Small intestine (tissue), 16 donors: ENCODE measurements at places on chromosomes 11 and 22. TPM values are rescaled to one million over a fixed set of nuclear protein-coding genes. Genes with fewer than 3 reads are reported as not detected.

RFPL1 gene
- not detected for polyA plus RNA-seq

KRTAP5-7 gene
- 0.12 TPM for polyA plus RNA-seq

GRCh38 chr11:62842171-62842741 is 2.9 kb upstream of the WDR74 start:
- H3K4me1 ChIP-seq = peaks cover 12% of the 10 kb centered on the region
- no peak overlapping the region for H3K4me3 ChIP-seq
- no peak for DNase-seq
- H3K27ac ChIP-seq = peak overlapping the region; percentile 92
- H3K36me3 ChIP-seq = no peaks in the 10 kb centered on the region

OR52K2 gene
- not detected for polyA plus RNA-seq

ZNF280B gene
- polyA plus RNA-seq = not detected

DNA sequence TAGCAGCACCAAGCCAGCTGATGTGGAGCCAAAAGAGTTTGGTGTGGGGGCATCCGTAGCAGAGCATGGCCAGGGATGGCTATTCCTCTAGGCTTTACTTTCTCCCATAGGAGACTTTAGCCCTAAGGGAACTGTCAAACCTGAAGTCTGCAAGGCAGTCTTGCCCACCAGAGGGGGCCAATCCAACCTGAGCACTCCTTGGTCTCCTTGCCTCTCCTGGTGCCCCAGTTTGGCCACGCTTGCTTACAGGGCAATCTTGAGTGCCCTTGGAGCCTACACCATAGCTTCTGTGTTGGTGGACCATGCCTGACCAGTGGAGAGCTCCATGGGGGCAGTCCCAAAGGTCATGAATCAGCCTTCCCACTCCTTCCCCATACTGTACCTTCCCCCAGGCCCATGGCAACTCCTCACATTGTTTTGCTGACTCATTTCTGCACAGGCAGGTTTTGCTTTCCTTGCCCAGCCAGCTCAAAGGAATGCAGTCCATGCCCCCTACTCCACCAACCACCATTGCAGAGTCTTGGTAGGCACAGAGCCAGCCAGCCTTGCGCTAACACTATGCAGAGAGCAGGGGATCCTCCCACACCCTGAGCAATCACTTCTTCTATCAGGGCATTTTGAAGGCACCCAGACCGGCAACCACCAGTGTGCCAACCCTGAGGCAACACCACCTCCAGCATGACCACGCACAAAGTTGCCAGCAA is 1421.2 kb upstream of the RAG2 start:
- no peak overlapping the region for H3K4me3 ChIP-seq
- H3K27ac ChIP-seq = no peak overlapping the region
- no peaks in the 10 kb centered on the region for H3K36me3 ChIP-seq
- no peaks in the 10 kb centered on the region for H3K27me3 ChIP-seq
- H3K4me1 ChIP-seq = no peaks in the 10 kb centered on the region

SLC3A2 gene
- 176 TPM for polyA plus RNA-seq

DNA sequence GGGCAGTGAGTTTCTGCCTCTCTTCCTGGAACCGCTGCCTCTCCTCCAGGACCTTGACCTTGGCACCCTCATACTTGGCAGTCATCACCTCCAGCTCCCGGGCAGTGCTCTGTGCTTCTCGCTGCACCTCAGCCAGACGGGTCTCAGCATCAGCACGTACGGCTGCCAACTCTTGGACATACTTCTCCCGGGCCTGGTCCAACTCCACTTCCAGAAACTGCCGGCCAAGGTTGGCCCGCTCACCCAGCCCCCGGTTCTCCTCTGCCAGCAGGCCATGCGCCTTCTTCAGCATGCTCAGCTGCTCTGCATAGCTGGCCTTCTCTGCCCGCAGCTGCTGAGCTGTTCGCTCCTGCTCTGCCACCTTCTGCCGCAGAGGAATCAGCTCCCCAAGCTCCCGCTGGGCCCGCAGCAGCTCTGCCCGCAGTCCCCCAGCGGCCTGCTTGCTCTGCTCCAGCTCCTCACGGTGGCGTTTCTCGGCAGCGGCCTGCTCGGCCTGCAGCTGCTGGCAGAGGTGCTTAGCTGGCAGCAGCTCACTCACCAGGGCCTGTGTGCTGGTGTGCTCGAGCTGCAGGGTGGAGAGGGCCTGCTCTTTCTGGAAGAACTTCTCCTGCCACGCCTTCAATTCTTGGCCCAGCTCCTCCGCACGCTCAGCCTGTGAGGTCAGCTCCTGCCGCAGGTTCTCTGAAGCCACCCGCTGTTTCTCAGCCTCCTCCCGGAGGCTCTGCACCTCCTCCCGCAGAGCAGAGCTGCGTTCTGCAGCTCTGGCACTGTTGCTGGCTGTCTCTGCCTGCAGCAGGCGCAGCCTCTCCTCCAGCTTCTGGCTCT is 14.4 kb downstream of the IL18BP start:
- no peaks in the 10 kb centered on the region for H3K4me1 ChIP-seq
- H3K4me3 ChIP-seq = no peak overlapping the region
- H3K27me3 ChIP-seq = no peaks in the 10 kb centered on the region
- no peak overlapping the region for H3K27ac ChIP-seq
- DNase-seq = peak; percentile 73
- peaks cover 31% of the 10 kb centered on the region for H3K36me3 ChIP-seq

- H3K4me3 ChIP-seq = no peak overlapping the region
- no peak overlapping the region for H3K27ac ChIP-seq
- no peaks in the 10 kb centered on the region for H3K27me3 ChIP-seq
- DNase-seq = no peak
These were observed 520.2 kb downstream of the BRD1 start for GRCh38 chr22:49307481-49307830.

DNA sequence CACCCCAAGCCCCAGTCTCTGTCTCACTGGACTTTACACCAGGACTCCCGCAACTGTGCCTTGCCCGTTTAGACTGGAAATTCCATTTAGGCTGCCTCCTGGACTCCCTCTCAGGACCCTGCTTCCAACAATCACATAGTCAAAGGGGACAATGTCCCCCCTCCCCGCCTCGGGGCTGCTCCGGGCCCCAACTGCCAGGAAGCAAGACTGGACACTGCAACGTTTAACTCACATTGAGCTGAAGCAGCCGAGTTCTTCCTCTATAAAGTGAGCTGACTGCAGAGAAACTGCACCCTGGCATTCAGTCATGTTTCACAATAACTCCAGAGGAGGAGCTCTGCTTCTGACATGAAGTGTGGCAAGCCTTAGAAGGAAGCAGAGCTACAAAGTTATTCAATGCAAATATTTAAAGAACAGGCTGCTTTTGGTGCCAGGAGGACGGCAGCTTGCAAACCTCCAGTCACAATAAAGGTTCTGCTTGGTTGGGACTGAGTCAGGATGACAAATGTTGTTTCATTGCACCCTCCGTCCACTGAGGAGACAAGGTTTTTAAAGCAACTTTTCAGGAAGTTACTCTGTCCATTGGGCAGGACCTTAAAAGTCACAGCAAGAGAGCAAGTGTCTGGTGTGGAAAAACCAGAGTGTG is 19.9 kb downstream of the PACSIN2 start:
- peak; percentile 85 for DNase-seq
- no peak overlapping the region for H3K4me3 ChIP-seq
- H3K4me1 ChIP-seq = peaks cover 4% of the 10 kb centered on the region
- peak overlapping the region; percentile 90 for H3K27ac ChIP-seq
- H3K36me3 ChIP-seq = no peaks in the 10 kb centered on the region

IFITM10 gene
- polyA plus RNA-seq = 0.43 TPM

UCP2 gene
- polyA plus RNA-seq = 49.8 TPM

DNA sequence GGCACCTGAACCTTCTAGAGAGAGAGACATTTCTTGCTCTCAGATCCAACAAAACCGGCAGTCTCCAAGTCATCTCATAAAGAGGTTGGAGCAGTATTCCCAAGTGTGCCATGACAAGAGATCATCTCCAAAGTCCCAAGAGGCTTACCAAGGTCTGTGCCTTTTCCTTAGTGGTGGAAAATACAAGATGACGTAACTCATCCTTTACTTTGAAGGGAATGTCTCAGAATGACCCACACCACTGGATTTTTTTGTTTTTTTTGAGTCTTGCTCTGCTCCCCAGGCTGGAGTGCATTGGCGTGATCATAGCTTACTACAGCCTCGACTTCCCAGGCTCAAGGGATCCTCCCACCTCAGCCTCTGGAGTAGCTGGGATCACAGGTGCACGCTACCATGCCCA is 71.0 kb upstream of the SLC22A12 start:
- DNase-seq = no peak
- H3K4me3 ChIP-seq = no peak overlapping the region
- H3K27me3 ChIP-seq = peaks cover 43% of the 10 kb centered on the region
- H3K36me3 ChIP-seq = no peaks in the 10 kb centered on the region
- H3K4me1 ChIP-seq = no peaks in the 10 kb centered on the region

DNA sequence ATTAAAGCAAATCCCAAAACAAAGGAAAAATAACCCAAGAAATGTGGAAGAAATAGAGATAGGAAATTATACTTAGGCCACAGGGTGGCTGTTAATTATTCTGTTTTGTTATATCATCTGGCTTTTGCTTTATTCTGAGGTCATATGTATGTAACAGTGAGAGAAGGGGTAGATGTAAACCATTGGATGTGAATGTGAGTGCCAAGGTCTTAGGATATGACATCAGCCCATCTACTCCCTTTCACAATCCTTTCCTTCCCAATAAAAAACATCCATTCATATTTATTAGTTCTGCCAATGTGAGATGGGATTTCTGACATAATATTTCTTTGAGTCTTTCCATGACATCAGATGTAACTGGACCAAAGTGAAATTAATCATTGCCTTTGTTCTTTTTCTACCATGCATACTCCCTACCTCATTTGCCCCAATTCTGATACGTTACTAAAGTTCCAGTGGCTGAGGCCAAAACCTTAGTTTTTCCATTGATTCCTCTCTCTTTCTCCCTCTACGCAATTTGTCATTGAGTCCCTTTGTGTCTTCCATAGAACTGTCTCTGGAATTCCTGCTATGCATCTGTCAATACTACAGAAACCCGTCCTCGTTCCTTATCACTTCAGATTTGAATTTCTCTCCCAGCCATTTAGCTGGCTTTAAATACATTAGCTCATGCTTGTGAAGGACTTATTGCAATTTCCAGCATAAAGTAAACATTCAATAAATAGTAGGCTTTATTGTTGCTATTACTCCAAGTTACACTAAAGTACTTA is 170.3 kb downstream of the ARHGAP42 start:
- H3K27ac ChIP-seq = no peak overlapping the region
- no peaks in the 10 kb centered on the region for H3K36me3 ChIP-seq
- no peak overlapping the region for H3K4me3 ChIP-seq

DNA sequence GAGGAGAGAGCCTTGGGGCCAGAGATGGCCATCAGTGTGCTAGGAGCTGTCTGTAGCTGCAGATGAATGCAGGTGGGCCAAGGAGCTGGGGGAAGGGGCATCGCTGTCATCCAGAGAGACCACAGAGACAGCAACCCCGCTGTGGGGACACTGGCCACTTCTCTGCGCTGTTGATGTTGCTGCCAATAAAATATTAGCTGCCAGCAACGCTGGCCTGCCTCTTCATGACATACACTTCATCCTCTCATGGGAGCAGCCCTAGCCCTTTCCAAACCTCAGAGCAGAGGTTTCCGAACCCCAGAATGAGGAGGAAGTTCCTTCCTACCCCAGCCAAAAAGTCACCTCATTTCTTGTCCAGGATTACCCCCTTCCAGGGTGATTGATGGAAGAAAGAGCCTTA is 106.2 kb downstream of the PARVA start:
- no peaks in the 10 kb centered on the region for H3K27me3 ChIP-seq
- no peaks in the 10 kb centered on the region for H3K4me1 ChIP-seq
- no peak overlapping the region for H3K4me3 ChIP-seq
- DNase-seq = no peak
- no peak overlapping the region for H3K27ac ChIP-seq
- H3K36me3 ChIP-seq = no peaks in the 10 kb centered on the region

DNA sequence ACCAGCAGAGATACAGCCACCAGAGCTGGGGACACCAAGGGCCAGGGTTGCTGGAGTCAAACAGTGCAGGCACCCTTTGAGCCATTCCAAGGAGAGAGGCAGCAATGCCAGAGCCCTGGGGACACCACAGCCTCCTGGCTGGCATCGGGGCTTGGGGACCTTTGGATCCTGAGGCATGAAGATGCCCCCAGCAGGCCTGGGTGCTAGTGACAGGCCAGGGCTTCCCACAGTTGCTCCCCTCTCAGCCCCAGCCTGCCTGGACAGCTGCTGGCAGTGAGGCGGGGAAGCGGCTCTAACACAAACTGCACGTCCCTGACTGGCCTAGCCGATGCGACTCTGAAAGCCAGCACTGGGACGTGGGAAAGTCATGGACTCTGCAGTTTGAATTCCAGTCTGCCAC is 2.7 kb downstream of the CD5 start:
- DNase-seq = no peak
- H3K4me3 ChIP-seq = no peak overlapping the region
- no peaks in the 10 kb centered on the region for H3K36me3 ChIP-seq
- no peaks in the 10 kb centered on the region for H3K4me1 ChIP-seq

DNA sequence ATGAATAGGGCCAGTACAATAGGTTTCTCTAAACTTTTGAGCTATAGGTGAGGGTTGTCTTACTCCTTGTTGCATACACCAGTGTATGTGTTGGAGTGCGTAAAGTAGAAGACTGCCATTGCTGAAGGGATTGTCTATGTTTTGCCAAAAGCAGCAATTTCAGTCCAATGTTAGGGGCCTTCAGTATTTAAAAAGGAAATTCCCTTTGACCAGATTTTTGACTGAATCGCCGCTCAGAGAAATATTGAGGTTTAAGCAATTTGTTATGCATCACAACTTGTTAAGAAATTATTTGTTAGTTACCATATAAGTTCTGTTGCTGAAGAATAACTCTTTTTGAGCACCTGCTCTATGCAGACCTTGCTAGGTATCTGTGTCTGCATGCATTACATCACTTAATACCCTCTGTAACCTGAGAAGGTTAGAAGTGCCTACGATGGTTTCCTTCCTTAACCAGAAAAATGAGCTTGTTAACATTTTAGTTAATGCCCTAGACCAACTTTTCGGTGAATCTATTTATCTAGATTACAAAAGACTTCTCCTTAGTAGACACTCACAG is 33.9 kb downstream of the MMP20 start:
- H3K27me3 ChIP-seq = no peaks in the 10 kb centered on the region
- no peak overlapping the region for H3K4me3 ChIP-seq
- H3K27ac ChIP-seq = no peak overlapping the region
- no peaks in the 10 kb centered on the region for H3K4me1 ChIP-seq

PRR33 gene
- 0.01 TPM for polyA plus RNA-seq

- no peak overlapping the region for H3K4me3 ChIP-seq
- no peak overlapping the region for H3K27ac ChIP-seq
- H3K36me3 ChIP-seq = no peaks in the 10 kb centered on the region
- H3K4me1 ChIP-seq = no peaks in the 10 kb centered on the region
These were observed 343.0 kb downstream of the RAB38 start for GRCh38 chr11:87832211-87832610.

DNA sequence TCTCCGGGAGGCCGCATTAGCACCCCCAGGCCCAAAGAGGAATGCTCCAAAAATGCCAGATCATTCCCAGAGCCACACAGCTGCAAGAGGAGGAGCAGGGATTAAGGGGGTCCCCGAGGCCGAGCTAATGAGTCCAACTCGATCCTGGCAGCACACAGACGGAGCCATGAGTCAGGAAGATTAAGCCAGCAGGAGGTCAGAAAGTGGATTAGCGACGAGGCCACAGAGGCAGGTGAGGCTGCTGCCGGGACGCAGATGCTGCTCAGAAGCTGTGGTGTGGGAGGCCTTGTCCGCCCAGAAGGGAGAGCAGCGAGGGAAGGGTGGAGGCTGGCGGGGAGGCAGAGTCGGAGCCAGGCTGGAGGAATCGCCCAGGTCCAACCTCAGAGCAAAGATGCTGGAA is 120.5 kb downstream of the SHANK2 start:
- no peaks in the 10 kb centered on the region for H3K4me1 ChIP-seq
- no peak overlapping the region for H3K27ac ChIP-seq
- no peaks in the 10 kb centered on the region for H3K27me3 ChIP-seq
- H3K36me3 ChIP-seq = no peaks in the 10 kb centered on the region
- H3K4me3 ChIP-seq = no peak overlapping the region

GNG3 gene
- 0.75 TPM for polyA plus RNA-seq

FOXRED1 gene
- polyA plus RNA-seq = 13.8 TPM
